ENCODE measurements at places on chromosomes 2 and 18.

DNA sequence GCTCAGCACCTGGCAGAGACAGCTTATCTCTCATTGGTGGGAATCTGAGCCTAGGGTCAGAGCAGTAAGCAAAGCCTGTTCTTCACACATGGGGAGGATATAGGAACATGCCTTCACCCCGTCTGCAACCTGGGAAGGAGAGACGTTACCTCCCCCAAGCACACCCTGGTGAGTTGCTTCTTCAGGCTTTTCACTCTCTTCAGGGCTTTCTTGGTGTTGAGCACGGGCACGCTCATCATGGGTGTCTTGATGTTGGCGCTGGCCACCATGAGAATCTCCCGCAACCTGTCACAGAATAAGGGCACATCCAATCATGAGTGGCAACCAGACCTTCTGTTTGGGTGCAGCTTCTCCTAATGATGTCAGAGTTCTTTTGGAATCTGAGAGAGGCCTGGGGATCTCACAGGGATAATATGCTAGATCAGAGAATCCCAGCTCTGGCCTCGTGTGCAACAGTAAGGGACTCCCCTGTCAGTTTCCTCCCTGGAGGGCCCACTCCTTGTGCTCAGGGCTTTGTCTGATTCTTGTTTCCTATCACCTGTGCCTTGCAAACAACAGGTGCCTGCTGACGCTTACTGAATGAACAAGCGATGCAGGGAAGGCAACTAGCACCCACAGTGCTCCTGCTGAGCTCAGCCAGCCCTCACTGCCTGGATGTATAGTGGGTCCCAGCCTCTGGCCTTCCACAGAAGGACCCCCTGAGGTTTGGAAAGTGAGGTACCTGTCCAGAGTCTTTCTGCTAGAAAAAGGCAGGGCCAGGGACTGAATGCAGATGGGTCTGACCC lies 66.3 kb downstream of the POLR1A start:
- no peak for DNase-seq

GRCh38 chr2:79004680-79005079 lies 20.8 kb upstream of the REG3G start:
- DNase-seq = no peak

DNA sequence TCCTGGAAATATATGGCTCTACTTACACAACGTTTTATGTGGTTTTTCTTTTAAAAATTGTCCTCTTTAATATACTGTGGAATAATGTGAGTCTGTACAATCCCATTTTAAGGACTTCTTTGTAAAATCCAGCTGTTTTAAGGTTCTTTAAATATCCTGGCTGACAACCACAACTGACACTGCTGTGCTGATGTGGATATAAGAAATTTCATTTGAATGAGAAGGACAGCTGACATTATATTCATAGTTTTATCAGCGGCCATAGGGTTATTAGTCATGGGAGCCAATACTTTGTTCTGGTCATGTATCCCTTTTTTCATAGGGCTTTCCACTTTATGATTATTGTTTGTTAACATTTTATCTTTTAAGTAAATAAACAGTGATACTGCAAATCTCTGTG lies 169.5 kb downstream of the CAMKMT start:
- DNase-seq = no peak

- peak; percentile 95 for DNase-seq
Measured at GRCh38 chr2:196160101-196160500, 11.3 kb downstream of the STK17B start.

GRCh38 chr2:167875529-167875928 lies 371.9 kb downstream of the STK39 start:
- DNase-seq = no peak

DNA sequence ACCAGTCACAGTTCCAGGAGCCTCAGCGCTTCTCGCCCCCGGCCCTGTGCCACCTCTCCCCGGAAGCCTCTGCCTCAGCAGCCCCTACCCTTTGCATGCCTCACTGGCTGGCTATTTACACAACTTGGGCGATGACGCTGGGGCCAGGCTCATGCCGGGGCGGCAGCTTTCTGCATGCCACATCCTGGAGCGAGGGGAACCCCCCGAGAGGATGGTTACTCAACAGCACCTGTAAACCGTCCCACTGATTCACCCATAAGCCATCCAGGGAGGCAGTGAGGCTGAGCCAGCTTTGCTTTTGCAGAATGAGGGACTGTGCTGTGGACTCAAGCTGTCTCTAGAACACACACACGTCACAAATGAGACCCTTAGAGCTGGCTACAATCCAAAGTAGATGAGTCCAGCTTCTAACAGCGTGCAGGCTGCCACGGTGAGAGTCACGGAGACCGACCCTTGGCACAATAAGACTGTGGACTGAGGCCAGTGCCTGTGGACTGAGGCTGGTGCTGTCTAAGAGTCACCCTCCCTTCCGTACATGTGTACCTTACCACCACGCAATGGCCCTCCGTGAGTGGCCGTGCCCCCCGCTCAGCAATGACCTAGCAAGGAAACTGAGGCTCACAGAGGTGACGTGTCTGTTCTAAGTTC lies 45.6 kb upstream of the ODC1 start:
- peak; percentile 99 for DNase-seq

DNA sequence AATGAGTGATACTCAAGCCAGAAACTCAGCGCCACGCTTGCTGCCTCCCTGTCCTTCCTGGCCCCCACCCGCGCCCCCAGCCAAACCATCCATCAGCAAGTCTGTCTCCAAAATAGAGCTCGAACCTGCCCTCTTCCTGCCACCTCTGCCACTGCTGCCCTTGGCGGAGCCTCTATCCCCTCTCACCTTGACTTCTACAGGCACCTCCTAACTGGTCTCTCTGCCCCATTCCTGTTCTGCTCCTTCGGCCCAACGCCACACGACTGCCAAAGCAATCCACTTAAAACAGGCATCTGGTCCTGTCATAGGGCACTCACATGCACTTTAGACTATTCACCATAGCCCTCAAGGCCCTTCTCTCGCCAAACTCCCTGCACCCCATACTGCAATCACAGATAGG lies 210.3 kb upstream of the SMAD2 start:
- DNase-seq = no peak

DNA sequence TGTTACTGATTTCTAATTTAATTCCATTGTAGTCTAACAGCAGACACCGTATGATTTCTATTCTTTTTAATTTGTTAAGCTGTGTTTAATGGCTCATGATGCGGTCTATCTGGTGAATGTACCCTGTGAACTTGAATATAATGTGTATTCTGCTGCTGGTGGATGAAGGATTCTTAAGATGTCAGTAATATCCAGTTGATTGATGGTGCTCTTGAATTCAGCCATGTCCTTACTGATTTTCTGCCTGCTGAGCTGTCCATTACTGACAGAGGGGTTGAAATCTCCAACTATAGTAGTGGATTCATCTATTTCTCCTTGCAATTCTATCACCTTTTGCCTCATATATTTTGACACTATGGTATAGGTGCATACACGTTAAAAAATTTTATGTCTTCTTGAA lies 373.3 kb upstream of the RAB12 start:
- DNase-seq = no peak

DNA sequence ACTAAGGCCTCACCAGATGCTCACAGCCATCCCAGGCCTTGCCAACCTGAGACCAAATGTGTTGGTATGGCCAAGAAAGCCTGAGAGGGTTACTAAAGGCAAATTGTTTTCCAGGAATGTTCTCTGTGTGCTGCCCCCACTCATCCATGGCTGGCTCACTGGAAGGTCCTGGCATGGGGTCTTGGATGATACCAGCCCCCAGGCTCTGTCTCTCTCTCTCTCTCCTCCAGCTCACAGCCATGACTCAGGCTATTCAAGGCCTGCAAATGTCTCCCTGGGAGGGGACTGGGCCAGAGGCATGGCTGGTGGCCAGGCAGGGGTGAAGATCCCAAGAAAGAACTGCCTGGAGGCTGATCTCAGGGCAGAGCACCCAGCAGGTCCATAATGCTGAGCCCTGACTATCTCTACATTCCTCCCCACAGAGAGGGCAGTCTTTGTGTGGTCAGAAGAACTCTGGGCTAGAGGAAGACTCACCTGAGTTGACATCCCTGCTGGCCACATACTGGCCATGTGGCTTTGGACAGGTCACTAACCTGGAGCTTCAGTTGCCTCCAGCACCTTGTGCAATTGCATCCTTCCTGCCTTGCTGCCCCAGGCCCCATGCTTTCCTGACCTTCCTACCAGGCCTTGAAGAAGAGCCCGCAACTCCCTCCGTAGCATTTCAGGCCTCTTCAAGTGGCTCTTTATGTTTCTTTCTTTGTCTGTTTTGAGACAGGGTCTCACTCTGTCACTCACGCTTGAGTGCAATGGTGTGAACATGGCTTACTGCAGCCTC lies 150.4 kb downstream of the ZFP36L2 start:
- DNase-seq = peak; percentile 79

DNA sequence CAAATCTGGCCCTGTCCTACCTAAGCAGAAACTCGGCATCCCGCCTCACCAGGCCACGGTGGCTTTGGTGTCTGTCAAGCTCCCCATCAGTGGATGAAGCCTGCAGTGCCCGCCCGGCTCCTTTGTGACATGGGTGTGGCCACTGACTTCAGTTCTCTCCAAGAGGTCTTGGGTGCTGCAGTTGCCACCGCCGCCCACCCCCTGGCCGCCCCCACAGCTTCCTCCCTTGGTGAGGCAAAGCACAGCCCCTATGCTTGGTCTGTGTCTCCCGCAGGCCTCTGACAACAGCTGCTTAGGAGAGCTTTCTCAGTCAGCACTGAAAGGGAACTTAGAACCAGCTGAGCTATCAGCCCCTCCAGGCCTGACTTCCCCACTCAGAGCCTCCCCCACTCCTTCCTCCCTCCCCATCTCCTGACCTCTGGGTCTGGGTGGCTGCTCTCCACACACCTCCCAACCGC lies 22.9 kb upstream of the GPR55 start:
- DNase-seq = no peak

DNA sequence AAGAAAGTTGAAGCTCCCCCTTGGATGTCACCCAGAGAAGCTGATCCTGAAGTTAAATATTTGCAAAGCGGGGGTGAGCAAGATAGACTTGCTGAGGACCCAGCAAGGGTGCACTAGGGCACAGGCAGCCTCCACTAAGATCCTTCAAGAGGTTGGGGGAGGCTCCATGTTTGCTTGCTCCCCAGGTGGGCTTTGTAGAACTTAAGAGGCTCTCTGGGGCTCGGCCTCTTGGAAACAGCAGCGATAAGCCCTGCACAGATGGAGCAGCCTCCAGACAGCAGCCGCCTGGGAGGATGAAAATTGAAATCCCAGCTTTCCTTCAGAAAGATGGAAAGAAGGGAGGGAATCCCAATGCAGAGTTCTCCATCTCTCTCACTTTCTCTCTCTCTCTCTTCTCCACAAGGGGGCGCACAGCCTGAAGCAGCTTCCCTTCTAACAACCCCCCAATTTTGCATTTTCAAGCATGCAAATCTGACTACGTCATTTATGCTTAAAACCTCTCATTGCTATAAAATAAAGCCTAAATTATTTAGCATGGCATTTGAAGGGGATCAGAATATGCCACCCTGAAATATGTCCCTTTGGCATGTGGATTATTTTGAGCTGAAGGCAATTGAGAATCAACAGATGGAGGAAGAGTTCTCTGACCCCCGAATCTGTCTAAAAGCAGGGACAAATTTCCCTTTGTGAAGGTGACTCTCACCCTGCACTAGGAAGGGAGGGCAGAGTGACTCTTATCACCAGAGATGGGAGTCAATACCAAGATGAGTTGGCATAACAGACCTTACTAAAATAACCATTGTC lies 185.7 kb upstream of the KLHL29 start:
- peak; percentile 31 for DNase-seq

DNA sequence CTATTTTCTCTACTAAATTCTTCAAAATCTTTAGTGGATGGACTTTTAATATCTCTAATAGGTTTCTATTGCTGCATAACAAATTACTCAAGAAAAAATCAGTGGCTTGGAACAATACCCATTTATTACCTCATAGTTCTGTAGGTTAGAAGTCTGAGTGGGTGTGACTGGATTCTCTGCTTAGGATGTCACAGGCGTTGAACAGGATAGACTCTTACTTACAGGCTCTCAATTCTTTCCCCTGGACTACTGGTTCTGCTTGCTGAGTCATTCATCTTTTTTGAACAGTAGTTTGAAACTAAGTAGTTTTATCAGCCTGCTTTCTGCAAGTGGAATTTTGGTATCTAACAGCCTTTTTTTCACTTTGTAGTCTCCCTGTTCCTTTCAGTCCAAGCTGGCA lies 265.4 kb downstream of the ZNF385B start:
- peak; percentile 53 for DNase-seq

DNA sequence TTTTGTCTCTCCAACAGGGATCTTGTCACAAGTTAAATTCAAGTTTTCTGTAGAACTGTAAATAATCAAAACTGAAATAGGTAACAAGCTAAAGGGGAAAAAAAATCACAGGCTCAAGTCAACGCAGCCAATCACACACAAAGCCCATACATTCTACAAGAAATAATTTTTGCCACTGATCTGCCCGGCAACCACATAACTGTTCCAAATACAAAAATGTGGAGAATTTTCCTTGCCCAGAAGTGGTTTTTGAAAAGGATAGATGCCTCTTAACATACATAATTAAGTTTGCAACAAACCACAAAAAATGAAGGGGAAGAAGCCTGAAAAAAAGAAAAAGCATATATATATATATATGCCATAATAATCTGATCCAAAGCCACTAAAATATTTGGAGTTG lies 60.3 kb downstream of the FARSB start:
- DNase-seq = no peak

DNA sequence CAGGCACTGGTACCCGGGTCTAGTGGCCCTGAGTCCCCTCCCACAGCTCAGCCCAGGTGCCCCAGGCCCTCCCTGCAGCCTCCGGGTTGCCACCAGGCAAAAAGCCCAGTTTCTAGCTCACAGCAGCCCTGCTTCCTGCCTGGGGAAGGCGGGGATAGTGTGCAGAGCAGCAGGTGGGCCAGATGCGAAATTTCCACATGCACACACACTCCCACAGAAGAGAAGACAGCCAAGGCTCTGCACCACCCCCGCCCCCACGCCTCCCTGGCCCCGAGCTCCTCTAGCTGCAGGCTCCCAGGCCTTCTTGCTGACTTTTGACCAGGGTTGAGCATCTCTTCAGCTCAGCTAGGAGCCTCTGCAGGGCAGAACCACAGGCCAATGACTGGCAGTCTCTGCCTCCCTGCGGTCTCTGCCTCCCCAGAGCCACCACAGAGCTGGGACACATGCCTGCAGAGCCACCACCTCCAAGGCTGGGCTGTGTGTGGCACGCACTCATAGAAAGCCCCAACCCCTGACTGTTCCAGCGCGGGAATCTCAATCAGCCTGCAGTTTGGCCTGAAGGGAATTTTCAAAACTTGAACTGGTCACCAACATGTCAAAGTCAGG lies 7.2 kb downstream of the SLC66A2 start:
- DNase-seq = no peak

DNA sequence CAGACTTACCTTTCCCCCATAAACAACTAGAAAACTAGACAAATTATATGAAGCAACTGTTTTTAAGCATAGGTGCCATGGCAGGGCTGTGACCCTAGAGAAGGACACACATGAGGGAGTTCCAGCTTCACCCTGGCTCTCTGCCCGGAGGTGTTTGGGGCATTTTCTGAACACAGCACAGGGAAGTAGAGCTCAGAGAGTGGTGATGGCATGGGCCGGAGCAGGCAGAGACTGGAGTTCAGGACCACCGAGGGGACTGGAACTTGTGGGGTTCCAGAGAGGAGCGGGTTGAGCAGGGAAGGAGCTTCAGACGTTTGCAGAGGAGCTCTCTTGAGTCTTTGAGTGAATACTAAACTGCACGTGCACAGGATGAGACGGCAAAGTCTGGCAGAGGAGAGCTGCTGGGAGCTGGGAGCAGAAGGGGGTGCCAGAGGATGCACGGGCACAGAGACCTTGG lies 26.5 kb upstream of the KLF11 start:
- no peak for DNase-seq

GRCh38 chr2:8368463-8368862 lies 313.4 kb upstream of the ID2 start:
- no peak for DNase-seq

Data from HT1080 (cell line).